H4 (cell line): ENCODE measurements at places on chromosomes 16 and 17. TPM values are rescaled to one million over a fixed set of nuclear protein-coding genes. Genes with fewer than 3 reads are reported as not detected.

DNA sequence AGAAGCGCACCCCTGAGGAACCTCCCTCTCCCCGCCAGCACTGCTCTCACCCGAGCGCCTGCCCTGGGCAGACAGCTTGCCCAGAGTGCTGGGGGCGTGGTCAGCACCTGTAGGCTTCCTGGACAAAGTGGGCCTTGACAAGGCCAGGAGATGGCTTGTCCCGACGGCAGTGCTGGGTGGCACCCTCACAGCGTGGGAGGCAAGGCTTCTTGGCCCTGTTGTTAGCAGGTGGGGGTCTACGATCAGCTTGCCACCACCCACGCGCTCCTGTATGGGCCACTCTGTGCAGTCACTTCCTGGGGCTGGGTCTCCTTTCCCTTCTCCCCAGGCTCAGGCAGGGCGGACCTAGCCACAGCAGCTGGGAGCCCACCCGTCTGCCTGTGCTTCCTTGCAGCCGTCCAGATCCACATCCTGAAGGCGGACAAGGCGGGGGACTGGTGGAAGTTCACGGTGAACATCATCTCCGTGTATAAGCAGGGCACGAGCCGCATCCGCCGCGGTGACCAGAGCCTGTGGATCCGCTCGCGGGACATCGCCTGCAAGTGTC lies 218.0 kb downstream of the NTN1 start:
- no peak for DNase-seq

Gene HOXB8
- total RNA-seq = 1.2 and 6.3 TPM in 2 replicates

Gene RHBDL3
- total RNA-seq = 2.9 and 3.6 TPM in 2 replicates

GRCh38 chr17:70205401-70205800 lies 36.1 kb downstream of the KCNJ2 start:
- no peak for DNase-seq

- DNase-seq = no peak
Measured at GRCh38 chr17:74276541-74277009, 2.5 kb downstream of the DNAI2 start.

Gene TRAPPC2L
- 50.7 and 54.2 TPM in 2 replicates for total RNA-seq
